ENCODE measurements at places on chromosomes 1 and 21.
A peak's percentile ranks its signal among the peaks of the same experiment; 100 is the strongest.

DNA sequence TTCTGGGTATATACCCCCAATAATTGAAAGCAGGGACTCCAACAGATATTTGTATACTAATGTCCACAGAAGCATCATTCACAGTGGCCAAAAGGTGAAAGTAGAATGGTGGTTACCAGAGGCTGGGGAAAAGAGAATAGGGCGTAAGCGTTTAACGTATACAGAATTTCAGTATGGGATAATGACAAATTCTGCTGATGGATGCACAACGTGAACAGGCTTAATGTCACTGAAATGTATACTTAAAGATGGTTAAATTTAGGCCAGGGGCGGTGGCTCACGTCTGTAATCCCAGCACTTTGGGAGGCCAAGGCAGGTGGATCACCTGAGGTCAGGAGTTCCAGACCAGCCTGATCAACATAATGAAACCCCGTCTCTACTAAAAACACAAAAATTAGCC, 4.4 kb upstream of the NFYC start:
- no peak for DNase-seq

DNA sequence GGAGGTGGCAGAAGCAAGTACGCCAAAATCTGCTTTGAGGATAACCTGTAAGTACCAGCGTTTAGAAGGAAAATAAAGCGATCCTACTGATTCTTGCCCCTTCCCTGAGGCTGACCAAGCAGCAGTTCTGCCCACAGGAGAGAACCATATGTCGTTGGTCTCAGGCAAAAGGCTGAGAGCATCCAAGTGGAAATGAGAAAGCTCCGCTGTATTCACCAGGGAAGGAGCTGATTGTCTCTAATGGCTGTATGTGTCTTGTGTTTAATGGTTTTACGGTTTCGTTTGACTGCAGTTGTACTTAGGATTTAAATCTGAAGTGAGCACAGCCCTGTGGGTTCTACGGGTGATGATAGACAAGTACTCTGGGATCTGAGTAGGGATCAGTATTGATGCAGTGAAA, 21.9 kb downstream of the FAM3B start:
- no peak for DNase-seq

DNA sequence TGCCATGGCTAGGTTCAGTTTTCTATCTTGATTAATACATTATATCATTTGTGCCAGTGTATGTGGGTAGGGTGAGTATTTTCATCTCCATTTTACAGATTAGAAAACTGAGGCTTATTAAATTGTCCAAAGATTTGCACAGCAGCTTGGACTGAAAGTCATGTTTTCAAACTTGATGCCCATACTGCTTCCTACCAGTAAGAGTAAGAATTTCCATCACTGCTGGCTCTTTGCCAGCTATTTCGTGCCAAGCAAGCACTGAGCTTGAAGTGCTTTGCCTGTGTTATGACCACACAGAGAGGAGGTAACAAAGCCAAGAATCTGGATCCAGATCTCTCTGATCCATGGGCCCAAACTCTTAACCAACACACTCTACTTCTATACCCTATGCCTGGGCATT, 295.0 kb downstream of the VAV3 start:
- DNase-seq: peak; percentile 62

DNA sequence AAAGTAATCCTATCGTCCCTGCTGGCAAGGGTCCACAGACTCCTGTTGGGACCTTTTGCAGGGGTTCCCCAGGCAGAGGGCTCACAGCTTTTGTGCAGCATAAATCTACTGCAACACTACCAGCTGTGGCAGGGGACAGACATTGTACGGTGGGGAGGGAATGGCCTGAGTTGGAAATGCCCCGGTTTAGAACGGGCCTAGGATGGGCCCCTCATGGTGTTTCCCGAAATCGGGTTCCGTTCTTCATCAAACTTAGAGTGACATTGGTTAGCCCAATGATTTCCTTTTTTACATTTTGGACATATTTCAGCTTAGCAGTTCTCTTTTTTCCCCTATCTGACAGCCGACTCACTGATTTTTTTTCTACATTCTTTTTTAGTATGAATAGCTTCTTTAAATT, 26.5 kb upstream of the SAMD11 start:
- DNase-seq: no peak

- no peak for DNase-seq
These were observed 48.0 kb downstream of the DMAP1 start for GRCh38 chr1:44261171-44261817.

DNA sequence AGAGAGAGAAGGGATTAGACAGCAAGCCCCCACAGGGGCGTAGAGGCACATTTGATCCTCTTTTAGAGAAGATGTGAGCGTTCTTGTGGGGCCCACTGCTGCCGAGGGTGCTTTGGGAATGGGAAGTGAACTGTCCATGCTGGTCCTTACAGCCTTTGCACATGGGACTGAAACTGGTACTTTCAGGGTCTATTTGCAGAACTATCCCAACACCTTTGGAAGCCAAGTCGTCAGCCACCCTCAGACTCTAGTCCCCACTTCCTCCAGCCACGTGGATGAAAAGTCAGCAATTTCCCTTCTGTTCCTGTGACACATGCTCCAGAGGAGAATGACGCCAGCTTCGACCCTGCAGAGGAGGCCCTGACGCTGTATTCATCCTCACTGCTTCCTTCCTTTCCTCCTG, 2.6 kb upstream of the RAB7B start:
- DNase-seq: no peak

GRCh38 chr1:183711741-183712361, 58.7 kb upstream of the APOBEC4 start:
- peak; percentile 65 for DNase-seq

DNA sequence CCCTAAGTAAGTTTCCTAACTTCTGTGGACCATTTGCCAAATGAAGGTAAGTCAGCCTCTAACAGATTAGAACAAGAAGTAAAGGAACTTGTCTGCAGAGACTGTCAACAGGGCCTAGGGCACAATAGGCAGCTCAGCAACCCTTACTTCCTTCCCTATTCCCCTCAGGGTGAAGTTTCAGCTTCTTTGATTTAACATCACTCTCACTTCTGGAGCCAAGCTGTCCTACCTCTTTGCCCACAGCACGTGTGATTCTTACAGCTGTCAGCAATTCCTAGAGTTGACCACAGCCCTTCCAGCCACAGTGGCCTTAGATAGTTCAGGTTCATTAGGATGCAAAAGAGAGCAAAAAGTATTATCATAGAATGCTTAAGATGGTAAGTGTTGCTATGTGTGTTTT, 7.6 kb upstream of the EIF4G3 start:
- DNase-seq: no peak

- DNase-seq: peak; percentile 50
These were observed 60.2 kb upstream of the PDE9A start for GRCh38 chr21:42593007-42593814.

GRCh38 chr1:32742956-32743355, 40.4 kb upstream of the SYNC start:
- no peak for DNase-seq

DNA sequence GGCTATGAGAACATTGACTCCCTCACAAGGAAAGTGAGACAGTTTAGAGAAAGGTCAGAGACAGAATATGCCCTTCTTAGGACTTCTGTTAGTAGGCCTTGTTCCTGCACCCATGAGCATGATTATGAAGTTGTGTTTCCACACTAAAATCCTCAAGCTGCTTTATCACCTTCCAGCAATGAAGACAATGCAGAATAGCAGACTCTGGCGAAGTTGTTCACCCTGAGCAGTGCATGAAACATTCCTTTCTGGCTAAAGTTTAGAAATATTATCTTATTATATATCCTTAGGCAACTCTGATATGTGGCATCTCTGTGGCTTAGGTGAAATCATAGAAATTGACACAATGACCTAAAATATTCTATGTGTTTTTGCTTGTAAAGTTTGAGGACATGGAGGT, 13.9 kb upstream of the OR2G2 start:
- no peak for DNase-seq

DNA sequence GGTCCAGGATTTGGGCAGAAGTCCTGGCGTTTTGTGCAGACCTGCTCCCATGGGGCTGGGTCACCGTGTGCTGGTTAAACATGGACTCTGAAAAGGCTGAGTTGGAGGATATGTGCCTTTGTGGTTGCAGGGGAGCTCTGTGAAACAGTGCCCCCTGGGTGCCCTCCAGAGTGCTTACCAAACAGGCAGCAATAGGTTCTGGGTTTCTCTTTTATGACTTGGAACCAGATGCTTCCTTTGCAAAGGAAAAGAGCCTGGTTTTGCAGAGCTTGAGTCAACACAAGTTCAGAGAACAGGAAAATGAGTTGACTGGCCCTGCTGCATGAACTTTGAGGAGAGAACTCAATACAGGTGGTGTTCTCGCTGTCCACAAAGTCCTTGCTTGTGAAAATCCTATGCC, 288.9 kb downstream of the TM2D1 start:
- no peak for DNase-seq

- peak; percentile 47 for DNase-seq
These were observed 21.6 kb downstream of the MECR start for GRCh38 chr1:29209173-29209572.

DNA sequence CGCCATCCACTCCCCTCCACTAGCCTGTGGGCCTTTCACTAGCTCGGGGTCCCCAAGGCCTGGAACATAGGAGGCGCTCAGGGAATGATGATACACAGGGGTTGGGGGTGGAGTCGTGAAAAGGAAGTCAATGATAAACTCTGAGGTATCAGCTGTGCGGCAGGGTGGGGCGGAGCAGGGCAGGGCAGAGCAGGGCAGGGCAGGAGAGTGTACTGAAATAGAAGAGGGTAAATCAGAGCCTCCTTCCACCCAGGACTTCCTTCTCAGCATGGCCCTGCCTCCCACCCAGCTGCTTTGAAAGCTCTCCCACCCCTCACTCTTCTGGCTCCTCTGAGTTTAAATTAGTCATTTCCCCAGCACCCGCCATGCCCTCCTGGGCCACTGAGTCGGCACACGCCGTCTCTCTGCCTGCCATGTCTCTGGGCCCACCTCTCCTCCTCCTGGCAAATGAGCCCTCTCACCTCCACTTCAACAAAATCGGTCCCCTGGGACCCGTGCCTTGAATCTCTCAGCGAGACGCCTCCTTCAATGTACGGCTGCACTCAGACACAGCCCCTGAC, 16.9 kb downstream of the CAPZB start:
- no peak for DNase-seq

DNA sequence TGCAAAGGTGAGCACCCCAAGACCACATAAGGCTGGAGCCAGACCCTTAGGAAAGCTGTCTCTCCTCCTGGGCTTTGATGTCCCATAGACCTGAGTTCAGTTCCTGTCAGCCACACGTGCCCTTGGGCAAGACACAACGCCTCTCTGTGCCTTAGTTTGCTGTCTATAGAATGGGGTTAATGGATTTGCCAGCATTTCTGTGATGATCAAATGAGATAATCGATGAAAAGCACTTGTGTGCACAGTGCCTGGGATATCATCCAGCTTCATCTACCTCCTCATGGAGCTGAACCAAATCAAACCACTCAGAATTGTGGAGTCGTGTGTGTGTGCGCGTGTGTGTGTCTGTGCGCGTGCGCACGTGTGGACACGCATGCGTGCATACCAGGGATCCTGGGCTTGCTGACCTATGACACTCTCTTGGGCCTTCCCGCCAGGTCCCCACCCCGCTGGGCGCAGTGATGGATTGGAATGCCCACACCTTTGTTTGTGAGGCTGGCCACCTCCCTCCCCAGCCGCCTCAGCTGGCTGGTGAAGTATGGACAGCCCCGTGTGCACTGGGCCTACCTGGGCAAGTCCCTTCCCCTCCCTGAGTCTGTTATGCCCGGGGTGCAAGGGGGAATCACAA, 5.2 kb downstream of the TTC22 start:
- DNase-seq: no peak

DNA sequence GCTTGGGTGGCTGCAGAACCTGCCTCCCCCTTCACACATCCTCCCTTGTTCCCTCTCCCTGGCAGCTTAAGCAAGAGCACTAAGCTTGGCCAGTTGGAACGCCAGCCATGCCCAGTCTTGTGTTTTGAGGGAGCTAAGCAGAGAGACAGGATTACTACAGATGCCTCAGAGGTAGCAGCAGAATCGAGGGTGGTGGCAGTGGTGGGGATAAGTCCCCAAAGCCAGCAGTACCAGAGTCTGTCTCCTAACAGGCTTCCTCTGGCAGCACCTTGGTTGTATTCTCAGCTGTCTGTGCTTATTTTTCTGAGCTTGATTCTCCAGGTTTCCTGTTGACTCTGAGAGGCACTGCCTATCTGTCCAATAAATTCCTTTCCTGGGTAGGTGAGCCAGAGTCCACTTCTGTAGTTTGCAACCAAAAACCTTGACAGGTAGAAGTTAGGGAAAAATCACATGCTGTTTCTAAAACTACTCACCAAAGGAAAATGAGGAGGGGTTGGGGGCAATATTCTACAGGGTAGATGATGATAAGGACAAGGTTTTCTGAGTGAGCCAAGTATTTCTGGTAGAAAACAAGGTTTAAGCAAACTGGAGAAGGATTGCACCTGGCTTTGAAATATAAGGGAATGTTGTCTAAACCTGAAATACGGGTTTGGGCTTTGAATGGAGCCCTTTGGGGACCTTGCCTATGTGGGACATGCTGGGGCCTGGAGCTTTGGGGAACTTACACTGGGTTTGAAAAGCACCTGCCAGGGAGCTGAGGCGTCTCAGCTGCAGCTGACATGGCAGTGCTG, 100.8 kb downstream of the PBX1 start:
- DNase-seq: no peak

DNA sequence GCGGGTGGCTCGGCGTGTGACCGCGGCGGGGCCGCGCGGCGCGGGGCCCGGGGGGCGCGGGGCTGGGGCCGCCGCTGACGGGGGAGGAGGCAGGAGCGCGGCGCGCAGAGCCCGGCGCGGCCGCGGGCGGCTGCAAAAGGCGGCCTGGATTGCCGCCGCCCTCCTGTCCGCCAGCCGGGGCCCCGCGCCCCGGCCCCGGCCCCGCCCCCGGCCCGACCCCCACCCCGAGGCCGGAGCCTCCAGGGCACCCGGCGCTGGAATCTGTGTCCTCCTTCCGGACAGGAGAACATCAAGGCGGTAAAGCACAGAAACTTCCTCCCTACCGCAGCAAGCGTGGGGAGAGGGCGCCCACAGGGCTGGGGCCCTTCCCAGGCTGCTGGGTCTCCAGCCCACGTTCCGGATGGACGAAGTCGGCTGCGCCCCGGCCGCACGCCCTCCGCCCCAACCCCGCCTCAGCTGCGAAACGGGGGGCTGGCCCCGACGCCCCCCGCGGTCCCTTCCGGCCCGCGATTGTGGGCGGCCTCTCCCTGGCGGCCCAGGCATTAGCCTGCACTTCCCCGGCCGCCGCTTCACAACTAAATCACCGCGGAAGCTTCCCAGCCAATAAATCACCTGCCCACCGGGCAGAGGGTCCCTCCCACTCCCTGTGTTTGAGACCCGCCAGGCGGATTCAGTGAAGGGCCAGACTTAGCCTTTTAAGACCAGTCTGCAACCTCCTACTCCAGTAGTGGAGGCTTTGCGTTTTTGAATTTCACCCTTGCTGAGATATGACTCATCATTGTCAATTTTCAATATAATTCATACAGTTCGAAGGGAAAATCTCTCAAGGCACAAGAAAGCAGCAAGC, 106.0 kb downstream of the SLC45A1 start:
- DNase-seq: peak; percentile 66

- no peak for DNase-seq
These were observed 108.8 kb upstream of the ARTN start for GRCh38 chr1:43824795-43825194.
